ENCODE measurements at places on chromosomes 4 and X. TPM values are rescaled to one million over a fixed set of nuclear protein-coding genes. Genes with fewer than 3 reads are reported as not detected.

Gene SAT1
- total RNA-seq, result 345 TPM

Gene UGT8
- 0.23 TPM for total RNA-seq

Gene TMEM150C
- 1.3 TPM for total RNA-seq

Gene PLP2
- 423 TPM for total RNA-seq

Gene NLRP2B
- total RNA-seq, result not detected

Gene TACR3
- total RNA-seq, result not detected

Gene USP26
- total RNA-seq, result not detected

Gene RADX
- total RNA-seq, result 0.07 TPM

Gene RPA4
- 0.35 TPM for total RNA-seq

Gene TMEM154
- total RNA-seq, result 0.13 TPM

Gene MFSD8
- total RNA-seq, result 12.2 TPM

Gene ARHGAP6
- not detected for total RNA-seq

Gene PDGFRA
- 1.1 TPM for total RNA-seq

Gene ESX1
- total RNA-seq, result not detected

Gene NHSL2
- total RNA-seq, result 0.37 TPM
